Inflammatory macrophage treated with lipopolysaccharide for 4 hours (primary cell): ENCODE measurements at places on chromosomes 13 and 19.

- no peak for DNase-seq
These were observed 548.8 kb downstream of the FGF9 start for GRCh38 chr13:22219709-22220108.

GRCh38 chr13:33362986-33363727 is 77.6 kb upstream of the STARD13 start:
- peak; percentile 79 for DNase-seq

GRCh38 chr19:28586474-28586873 is 626.5 kb downstream of the UQCRFS1 start:
- no peak for DNase-seq

DNA sequence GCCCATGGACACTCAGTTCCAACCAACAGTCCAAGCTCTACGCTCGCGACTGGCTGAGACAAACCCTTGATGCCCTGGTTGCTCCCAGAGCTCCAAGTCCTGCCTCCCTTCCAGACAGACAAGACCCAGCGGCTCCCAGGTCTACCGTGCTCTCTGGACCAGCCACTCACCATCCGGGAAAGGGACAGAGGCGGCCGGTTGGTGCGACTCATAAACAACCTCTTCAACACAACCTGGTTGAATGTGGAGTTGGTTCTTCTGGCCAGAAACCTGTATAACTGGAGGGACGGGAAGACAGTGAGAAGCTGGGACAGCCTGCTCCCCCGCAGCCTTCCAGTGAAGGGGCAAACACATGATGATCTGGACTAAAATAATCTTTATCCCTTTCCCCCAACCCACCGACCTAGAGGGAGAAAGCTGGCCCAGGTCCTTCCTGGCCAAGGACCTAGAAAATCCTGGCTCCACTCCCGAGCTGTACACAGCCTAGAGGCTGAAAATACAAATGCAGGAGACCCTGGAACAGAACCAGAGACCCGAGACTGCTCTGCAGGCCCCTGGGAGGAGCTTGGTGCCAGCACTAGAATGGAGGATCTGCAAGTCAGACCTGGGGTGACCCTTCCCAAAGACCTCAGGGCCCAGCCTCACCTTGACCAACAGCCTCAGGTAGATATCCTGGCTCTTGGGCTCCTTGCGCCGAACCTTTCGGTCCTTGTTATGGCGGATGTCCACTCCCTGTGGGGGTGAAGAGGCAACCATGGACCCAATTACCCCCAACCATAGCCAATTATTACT is 1.6 kb downstream of the RPL18 start:
- DNase-seq, result no peak

DNA sequence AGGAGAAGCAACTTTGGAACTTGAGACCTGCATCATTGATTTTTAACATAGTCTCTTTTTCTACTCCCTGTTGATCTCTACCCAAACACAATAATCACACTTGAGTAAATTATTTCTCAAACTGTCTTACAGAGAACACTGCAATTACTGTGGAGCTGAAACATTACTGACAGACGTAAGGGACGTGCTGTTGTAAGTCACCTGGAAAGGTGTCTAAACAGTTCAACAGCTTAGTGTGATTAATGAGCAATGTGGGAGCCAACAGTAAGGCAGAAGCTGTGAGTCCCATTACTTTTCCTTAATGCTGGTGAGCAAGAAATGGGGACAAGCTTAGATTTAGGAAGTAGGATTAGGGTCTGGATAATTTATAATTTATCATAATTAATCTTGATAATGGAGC is 265.7 kb downstream of the DLEU7 start:
- no peak for DNase-seq

DNA sequence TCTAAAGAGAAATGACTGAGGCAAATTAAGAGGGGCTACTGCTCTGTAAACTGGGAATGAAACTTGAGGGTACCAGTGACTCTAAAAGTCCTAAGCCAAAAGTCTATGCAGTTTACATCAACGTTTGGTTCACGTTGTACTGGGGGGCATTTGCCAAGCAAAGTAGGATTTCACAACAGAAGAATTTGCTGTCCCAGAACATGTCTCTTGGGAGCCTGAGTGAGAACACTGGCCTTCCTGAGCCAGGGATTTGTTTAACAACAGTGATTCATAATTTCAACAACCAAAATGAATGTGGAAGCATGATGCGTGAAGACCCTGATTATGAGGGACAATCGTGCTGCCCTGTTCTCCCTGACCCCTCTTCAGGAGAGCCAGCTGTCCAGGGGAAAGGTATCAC is 178.0 kb downstream of the OXGR1 start:
- DNase-seq, result no peak

- DNase-seq, result peak; percentile 80
These were observed 90.5 kb upstream of the SLC15A1 start for GRCh38 chr13:98842858-98843481.

DNA sequence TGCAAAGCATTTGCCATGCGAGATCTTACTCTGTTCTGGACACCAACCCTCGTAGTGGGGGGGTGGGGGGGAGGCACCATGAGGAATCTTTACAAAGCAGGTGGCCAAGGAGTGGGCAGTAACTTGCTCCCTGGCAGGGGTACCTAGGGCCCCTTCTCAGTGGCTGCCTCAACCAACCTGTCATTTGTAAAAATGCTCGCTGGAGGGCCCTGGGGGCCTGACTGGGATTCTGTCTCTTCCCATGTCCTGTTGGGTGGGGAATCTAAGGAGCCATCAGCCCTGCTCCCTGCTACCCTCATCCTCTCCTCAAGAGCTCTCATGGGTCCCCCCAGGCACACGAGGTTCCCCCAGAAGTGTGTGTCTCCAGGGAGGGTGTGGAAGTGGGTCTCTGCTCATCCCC is 1.5 kb downstream of the KCNN1 start:
- DNase-seq, result no peak

DNA sequence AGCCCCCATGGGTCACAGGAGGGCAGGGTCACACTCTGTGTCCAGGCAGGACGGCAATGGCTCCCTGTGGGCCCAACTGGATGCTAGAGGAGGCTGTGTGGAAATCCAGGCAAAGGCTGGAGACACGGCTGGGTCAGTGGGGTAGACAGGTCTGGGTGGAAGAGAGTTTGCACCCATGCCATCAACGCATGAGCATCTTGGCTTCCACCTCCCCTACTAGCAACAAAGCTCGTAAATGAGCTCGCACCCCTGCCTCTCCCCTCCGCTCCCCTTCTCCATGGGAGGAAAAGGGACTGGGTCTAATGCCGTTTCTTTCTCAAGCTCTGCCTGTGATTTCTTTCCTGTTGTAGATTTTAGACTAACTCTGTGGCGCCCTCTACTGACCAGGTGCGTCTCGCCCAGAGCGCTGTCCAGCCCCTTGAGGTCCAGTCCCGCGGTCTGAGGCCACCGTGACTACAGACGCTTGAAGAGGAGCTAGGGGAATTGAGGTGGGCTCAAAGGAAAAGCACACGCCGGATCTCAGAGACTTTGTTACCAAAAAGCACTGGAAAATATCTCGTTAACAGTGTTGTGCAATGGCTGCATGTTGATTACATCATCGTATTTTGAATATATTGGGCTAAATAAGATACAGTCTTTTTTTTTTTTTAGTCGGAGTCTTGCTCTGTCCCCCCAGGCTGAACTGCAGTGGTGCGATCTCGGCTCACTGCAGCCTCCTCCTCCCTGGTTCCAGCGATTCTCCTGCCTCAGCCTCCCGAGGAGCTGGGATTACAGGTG is 50.7 kb upstream of the USP29 start:
- DNase-seq, result no peak

GRCh38 chr13:21427741-21428140 is 31.4 kb downstream of the ZDHHC20 start:
- DNase-seq, result peak; percentile 35
